ENCODE measurements at places on chromosomes 16 and 17.
A peak's percentile ranks its signal among the peaks of the same experiment; 100 is the strongest.

DNA sequence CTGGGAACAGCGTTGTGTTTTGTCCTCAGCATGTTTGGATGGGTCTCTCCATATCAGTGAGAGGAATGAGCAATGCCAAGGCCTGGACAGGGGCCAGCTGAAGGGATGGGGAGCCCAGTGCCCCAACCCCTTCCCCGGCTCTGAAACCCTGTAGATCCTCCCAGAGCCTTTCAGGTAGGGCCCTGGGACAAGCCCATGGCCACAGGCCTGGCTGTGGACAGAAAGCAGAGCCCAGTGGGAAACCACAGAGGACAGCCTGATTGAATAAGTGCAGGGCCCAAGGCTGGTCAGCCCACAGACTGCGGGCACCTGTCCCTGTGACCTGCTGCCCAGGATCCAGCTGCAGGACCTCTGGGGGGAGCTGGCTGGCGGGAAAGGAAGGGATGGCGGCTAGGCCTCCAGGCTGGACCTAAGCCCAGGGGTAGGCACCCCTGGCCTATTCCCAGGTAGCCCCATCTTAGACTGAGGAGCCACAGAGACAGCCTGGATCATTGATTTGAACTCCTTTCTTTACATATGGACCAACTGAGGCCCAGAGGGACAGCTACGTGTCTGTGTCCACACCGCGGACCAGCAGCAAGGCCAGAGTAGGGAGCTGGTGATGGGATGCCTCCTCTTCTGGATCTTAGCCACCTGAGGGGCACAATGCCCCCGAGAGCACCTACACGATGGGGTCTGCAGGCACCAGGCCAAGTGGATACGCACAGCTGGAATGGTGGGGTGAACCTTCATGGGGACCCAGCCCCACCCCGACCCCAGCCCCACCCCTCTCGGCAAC lies 1.3 kb downstream of the CCDC102A start:
- DNase-seq = no peak

GRCh38 chr16:59950431-59950830 lies 1216.3 kb upstream of the GOT2 start:
- no peak for DNase-seq

- no peak for DNase-seq
These were observed 449.5 kb upstream of the PSMD7 start for GRCh38 chr16:73847090-73847489.

GRCh38 chr17:63282455-63282854 lies 163.7 kb downstream of the CYB561 start:
- no peak for DNase-seq

GRCh38 chr17:33121756-33122155 lies 130.1 kb downstream of the SPACA3 start:
- no peak for DNase-seq

DNA sequence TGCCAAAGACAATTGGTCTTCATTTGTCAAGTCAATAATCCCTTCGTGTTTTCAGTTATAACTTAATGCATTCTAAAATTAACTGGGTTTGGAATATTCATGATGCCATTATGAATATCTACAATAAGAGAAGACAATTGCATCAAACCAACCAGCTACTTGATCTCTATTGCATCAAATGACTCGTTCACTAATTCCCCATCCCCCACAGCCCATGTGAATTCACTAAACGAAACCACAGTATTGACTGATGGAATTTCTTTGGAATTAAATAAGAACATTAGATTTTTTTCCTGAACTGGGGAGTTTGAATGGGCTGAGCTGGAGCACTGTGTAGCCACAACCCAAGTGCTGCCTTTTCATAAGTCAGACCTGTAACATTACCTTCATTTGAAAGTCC lies 65.3 kb downstream of the HS3ST3B1 start:
- DNase-seq = no peak

DNA sequence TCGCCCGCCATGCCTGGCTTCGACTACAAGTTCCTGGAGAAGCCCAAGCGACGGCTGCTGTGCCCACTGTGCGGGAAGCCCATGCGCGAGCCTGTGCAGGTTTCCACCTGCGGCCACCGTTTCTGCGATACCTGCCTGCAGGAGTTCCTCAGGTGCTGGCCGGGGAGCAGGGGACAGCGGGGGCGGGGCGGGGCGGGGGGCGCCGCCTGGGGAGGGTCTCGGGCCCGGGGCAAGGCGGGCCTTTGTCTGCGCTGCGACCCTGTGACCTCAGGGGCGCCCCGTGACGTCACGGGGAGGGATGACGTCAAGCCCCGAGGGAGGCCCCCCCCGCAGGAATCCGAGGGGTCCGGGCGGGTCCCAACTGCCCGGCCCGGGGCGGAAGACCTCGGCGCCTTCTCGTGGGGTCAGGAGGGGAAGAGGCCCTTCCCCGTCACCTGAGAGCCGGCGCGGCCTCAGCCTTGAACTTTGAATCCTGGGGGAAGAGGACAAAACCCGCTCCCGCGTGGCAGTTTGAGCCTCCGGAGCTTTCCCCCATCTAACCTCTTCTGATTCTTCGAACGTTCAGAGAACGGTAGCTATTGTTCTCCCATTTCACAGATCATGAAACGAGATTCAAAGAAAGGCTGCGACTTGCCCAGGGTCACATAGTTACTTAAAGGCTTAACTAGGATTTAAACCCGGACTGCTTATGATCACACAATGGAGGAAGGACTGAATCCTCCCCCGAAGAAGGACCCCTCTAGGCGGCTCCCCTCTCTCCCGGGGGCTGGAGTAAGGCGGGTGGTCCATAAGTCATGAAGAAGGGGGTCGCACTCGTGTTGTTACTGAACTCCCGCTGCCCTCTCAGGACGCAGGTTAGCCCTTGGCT lies 527 bp downstream of the TRAF4 start:
- peak; percentile 55 for DNase-seq

DNA sequence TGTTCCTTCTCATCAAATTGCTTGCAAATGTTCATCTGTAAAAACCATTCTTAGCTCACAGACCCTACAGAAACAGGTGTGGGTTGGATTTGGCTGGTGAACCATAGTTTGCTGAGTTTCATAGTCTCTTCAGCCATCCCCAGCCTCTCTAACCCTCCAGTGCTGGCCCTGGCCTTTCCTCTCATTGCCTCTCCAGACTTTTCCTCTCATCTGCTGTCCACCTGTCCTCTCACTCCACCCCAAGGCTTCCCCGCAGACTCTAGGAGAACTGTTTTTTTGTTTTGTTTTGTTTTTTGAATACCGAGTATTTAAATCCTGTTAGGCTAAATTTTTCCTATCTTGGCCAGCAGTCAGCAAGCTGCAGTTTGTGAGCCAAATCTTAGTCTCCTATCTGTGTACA lies 41.1 kb downstream of the MEOX1 start:
- no peak for DNase-seq

DNA sequence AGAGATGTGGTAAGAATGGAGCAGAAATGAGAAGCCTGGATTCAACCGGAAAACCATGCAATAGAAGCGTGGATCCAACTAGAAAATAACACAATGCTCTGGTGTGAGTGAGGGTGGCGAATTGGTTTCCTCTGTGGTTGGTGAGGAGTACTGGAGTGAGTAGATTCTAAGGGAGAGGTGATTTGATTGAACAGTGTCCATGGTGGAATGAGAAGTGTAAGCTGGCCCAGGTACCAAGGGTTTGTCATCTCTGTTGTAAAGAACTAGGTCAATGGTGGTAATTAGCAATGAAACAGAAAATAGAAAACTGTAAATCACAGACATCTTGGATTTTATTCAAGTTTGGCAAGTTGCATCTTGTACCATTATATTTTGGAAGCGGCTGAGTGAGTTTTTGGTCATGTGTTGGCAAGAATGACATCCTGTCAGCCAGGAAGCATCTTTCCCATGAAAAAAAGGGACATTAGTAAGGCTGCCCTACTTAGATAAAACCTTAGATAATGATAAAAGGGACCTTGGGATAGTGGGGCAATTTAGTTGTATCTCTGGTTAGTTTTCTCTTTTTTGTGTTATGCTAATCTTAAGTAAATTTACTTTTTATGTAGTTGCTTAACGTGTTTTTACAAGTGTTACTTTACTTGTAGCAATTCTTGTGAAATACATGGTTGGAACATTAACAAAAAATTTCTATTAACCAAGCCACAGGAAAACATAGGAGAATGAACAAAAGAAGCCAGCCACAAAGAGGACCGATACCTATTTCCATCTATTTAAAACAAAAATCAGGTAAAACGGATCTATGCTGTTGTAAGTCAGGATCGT lies 20.9 kb downstream of the HSD17B2 start:
- no peak for DNase-seq

DNA sequence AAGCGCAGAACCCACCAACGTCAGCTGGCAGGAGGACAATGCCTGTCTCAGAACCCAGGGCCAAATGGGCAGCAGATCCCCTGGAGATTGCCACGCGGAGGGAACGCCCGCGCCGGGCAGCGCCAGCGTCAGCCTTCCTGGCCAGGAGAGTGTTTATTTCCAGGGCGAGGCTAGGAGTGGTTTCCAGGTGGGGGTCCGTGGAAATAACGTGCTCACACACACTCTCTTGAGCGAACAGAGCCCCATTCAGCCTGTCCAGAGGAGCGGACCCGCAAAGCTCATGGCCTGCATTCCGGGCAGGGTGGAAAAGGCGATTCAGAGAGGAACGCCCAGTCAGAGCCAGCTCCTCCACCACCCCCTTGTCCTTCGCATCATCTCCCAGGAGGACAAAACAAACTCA lies 40.3 kb downstream of the SDK2 start:
- DNase-seq = no peak

DNA sequence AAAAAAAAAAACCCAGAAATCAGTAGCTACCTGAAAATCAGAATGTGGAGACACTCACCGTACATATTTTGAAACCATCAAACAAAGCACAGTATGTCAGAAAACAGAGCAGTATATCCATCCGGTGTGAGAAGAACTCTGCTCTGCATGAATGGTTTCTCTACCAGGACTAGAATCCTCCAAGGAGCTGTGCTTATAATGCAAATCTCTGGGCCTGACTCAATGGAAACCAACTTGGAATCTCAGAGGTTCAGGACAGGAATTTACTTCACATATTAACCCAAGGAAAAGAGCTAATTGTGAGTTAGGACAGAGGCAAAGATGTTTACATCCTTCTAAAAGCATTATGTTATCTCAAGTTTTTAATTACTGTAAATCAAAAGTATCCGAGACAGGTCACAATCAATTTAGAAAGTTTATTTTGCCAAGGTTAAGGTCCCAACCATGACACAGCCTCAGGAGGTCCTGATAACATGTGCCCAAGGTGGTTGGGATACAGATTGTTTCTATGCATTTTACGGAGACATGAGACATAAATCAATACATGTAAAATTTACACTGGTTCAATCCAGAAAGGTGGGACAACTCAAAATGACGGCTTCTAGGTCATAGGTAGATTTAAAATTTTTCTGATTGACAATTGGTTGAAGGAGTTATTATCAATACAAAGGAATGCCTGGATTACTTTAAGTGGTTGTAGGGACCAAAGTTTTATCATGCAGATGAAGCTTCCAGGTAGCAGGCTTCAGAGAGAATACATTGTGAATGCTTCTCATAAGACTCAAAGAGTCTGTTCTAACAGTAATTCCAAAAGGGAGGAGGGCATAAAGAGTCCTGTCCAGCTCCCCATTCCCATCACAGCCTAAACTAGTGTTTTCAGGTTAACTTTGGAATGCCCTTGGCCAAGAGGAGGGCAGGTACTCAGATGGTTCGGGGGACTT lies 164.1 kb downstream of the CDH8 start:
- DNase-seq = no peak

GRCh38 chr17:58335061-58335731 lies 6.6 kb upstream of the TSPOAP1 start:
- DNase-seq = no peak

GRCh38 chr17:3859940-3860339 lies 13.9 kb upstream of the NCBP3 start:
- no peak for DNase-seq

DNA sequence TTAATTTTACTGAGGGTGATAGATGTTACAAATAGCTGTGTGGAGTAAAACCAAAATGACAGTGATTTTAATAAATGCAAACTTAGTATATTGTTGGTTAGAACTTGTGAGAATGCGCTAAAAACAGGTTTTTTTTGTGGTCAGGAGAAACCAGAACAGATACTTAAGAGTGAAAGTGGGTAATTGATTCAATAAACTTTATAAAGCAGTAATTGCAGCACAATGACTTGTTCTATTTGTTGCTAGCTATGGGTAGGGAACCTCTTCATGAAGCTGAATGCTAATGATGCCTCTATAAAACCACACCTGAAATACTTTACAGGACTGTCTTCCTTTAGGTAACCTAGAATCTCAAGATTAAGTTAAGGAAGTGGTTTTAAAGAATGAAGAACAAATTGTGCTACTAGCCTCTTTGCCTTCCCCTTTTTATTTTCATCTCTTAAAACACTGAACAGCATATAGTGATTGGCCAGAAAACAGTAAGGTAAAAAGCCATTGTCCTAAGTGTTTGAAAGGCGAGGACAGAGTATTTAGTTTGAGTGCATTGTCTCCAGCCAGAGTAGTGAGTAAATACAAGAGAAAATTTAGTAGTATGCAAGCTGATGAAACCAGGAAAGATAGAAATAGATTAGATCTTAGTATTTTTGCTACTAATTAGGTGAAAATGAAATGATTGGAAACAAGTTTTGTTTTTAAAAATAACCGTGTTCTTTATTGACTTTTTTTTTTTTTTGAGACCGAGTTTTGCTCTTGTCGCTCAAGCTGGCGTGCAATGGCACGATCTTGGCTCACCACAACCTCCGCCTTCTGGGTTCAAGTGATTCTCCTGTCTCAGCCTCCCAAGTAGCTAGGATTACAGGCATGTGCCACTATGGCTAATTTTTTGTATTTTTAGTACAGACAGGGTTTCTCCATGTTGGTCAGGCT lies 6.0 kb downstream of the GGNBP2 start:
- no peak for DNase-seq

DNA sequence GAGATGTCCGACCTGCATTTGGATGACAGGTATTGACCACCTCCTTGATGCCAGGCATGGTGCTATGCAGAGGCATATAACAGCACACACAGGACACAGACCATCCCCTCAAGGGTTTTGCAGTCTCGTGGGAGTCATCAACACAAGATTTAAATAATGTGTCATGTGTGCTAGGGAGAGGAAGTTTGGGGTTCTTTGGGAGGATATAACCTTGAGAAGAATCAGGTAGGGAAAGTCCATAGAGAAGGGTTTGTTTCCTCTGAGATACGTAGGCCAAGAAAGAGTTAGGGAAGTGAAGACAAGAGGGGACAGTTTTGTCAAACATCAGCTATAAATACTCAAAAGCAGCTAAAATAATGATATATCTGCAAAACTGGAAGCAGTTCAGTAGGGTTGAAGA lies 215.9 kb upstream of the RBFOX1 start:
- no peak for DNase-seq

DNA sequence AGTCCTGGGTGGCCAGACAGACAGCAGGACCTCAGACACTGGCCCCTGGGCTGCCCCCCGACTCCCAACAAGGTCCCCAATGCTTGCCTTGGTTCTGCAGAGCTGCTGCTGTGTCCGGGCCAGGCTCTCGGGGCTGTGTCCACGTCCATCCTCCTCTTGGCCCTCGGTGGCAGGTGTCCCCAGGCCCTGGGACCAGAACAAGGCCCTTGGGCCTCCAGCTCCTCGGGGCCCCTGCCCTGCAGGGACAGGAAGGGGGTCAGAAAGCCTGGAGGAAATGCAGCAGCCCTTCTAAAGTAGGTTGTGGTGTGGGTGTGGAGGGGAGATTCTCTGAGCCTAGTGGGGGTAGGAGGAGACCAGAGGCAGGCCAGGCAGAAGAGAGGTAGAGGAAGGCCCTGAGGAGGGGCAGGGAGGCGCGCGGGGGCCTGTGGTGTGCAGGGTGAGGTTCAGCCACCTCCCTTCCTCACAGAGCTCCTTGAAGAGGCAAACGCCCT lies 2.5 kb upstream of the AXIN1 start:
- DNase-seq = no peak

GRCh38 chr17:31859487-31860008 lies 504 bp upstream of the COPRS start:
- DNase-seq = no peak

- peak; percentile 46 for DNase-seq
These were observed 14.0 kb downstream of the SRCIN1 start for GRCh38 chr17:38591759-38592241.
